AG09309 (cell line): ENCODE measurements at places on chromosomes 13 and 19.

DNA sequence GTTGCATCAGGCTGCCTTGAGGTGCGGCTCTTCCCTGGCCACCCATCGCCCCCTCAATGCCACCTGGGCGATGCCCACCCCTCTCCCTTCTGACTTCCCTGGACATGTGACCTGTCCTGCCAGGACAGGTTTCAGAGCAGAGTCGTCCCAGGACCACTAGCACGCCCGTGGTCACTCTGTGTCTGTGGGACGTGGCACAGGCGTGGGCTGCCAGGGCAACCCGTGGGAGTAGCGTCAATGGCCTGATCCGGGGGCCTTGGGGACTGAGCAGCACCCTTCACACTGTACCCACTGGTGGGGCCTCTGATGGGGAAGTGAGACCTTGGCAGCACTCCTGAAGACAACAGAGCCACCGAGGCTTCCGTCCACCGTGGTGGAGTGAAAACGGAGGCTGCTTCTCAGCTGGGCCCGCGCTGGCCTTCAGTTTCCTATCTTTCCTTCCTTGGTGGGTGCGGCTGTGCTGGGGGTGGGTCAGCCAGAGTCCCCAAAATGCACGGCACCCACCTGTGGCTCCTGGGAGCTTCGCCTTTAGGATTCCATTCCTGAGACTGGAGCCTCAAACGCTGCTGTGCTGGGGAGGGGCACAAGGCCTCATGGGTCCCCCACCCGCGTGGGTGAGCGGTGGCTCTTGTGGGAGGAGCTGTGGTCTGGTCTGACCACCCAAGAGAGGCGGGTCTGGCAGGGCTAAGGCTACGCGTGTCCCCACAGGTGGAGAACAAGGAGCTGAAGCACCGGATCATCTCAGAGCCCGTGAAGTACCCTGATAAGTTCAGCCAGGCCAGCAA, 26.7 kb upstream of the TMEM255B start:
- DNase-seq = no peak

DNA sequence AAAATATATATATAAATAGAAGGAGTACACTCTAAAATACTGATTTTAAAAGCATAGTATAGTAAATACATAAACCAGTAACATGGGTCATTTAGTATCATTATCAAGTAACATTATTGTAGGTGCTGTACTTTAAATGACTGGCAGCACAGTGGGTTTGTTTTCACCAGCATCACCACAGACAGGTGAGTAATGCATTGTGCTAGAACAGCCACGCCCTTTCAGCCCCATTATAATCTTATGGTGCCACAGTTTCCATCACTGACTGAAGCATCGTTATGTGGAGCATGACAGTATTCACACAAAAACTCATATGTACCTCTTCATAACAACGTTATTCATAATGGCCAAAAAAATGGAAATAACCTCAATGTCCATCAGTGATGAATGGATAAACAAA, 88.3 kb downstream of the DHRS12 start:
- no peak for DNase-seq

- peak; percentile 90 for DNase-seq
These were observed 34.2 kb downstream of the MBNL2 start for GRCh38 chr13:97256343-97256783.

DNA sequence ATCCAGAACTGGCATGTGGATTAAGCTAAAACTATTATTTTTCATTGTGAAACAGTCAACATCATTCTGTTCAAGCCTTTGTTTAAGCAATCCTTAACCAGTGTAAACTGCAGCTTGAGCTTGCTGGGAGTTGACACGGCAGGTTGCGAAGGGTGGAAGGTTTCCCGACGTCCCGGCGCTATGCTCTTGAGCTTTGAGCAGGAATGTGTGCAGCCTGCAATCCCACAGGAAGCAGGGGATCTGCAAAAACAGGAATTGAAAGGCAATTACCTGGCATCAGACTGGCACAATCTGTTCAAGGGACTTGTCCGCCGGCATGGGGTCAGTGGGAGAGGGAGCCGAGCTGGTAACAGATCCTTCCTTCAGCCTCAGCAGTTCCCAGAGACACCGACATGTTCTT, 586.7 kb upstream of the SGCG start:
- DNase-seq = no peak

DNA sequence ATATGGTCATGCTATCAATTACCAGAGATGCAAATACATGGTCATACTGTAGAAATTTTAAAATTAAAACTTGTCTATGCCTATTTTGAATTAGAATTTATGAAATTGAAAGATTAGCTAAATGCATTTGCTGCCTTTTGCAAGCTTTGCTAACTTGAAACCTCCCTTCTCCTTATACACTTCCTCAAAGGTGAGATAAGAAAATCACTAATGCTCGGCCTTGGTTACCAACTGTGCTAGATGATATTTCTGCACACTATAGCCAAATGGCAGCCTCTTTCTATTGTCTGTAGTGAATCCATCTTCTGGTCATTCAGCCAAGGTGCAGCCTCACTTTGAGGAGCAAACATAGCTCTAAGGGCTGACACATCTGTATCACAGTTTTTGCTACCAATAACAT, 31.1 kb upstream of the MYCBP2 start:
- DNase-seq = no peak
